GM23248 (cell line): ENCODE measurements at places on chromosomes 11 and 22. TPM values are rescaled to one million over a fixed set of nuclear protein-coding genes. Genes with fewer than 3 reads are reported as not detected.

The ST14 gene
- not detected in 2 replicates for polyA plus RNA-seq

The C11orf91 gene
- polyA plus RNA-seq = not detected in 2 replicates

The CNGA4 gene
- not detected in 2 replicates for polyA plus RNA-seq

The TTLL1 gene
- polyA plus RNA-seq = 18.5 and 18.8 TPM in 2 replicates

The CSNK2A3 gene
- polyA plus RNA-seq = 0.73 TPM in 1 of 2 replicates, not detected in the other

The RHOD gene
- 32.3 and 33.2 TPM in 2 replicates for polyA plus RNA-seq

The LMNTD2 gene
- 0.35 and 0.36 TPM in 2 replicates for polyA plus RNA-seq

The IFTAP gene
- polyA plus RNA-seq = 25.9 and 27.1 TPM in 2 replicates

The OR4A16 gene
- not detected in 2 replicates for polyA plus RNA-seq

The LAYN gene
- polyA plus RNA-seq = 121 and 127 TPM in 2 replicates

DNA sequence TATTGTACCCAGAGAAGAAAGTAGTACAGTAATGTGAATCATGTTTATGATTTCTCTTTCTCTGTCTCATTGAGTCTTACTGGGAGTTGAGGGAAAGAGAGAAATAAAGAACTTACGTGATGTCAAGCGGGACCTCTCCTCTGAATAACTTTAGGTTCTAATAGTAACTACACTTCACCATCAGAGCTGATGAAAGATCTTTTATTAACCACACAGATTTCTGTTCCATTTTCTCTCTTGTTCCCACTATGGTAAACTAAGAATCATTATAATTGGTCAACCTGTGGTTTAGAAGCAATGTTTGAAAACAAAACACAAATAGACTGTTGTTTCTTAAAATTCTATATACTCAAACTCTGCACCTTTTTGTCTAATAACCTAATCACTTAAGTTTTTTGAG lies 142.3 kb downstream of the ELP4 start:
- H3K4me3 ChIP-seq = no peak overlapping the region
- no peaks in the 10 kb centered on the region for H3K36me3 ChIP-seq
- H3K4me1 ChIP-seq = peaks cover 26% of the 10 kb centered on the region
- H3K27me3 ChIP-seq = no peaks in the 10 kb centered on the region
- H3K27ac ChIP-seq = no peak overlapping the region

DNA sequence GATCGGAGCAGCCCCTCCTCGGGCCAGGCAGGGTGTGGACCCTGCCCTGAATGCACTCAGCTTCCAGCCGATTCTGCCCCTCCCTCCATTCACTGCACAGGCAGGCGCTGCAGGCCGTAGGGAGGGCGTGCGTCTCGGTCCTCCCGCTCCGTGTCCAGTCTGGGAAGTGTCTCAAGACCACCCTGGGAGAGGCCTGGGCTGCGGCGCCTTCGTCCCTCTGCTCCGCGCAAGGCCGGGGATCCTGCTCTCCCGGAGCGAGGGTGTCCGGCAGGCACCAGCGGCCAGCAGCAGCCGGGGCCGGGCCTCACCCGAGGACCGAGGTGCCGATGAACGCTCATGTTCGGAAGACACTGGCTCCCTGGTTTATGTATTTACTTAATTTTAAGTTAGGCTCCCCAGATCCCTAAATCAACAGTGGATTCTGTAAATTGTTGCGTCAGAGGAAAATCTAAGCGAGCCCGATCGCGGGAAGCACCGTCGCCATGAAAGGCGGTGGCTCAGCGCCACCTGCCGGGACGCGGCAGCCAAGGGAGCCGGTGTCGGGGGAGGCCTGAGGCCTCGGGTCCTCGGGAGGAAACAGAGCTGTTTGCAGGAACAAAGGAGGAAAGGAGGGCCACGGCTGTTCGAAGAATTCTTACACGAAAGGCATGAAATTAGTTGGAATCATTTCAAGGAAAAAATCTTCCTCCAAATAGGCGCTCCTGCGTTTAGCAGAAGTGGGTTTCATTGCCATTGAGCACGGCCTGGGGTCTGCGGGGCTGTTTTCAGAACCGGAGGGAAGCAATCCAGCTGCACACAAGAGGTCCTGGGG lies 195.3 kb downstream of the BRD1 start:
- no peaks in the 10 kb centered on the region for H3K36me3 ChIP-seq
- H3K4me3 ChIP-seq = peak overlapping the region; percentile 69
- no peaks in the 10 kb centered on the region for H3K4me1 ChIP-seq
- no peak overlapping the region for H3K27ac ChIP-seq
- no peaks in the 10 kb centered on the region for H3K27me3 ChIP-seq

DNA sequence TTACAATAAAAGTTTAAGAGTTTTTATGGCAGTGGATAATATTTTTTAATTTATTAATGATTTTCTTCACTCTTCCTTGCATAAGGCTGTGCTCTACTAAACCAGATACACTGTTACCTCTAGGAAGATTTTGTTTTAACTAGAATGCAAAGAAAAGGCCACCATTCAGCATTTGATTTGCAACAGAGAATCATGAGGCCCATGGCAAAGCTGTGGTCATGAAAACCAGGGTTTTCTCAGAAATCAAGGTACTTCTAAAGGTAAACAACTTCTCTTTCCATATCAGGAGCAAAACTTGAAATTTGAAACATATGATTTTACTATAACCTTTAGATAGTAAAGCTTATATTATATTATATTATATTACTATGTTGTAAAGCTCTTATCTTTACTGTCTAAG lies 94.4 kb downstream of the FAM76B start:
- no peaks in the 10 kb centered on the region for H3K27me3 ChIP-seq
- no peaks in the 10 kb centered on the region for H3K36me3 ChIP-seq
- H3K27ac ChIP-seq = no peak overlapping the region
- peaks cover 37% of the 10 kb centered on the region for H3K4me1 ChIP-seq
- no peak overlapping the region for H3K4me3 ChIP-seq

DNA sequence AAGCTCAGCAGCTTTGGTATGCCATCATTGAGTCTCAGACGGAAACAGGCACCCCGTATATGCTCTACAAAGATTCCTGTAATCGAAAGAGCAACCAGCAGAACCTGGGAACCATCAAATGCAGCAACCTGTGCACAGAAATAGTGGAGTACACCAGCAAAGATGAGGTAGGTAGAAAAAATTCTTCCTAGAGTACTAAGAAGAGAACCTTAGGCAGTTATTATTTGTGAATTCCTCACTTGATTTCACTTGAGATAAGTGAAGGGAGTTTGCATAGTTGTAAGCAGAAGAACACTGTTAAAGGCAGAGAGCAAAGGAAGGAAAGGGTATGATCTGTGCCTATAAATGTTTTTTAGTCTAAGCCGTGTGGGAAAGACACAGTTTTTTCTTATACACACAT lies 28.6 kb downstream of the RRM1 start:
- no peak for DNase-seq
- H3K4me3 ChIP-seq = no peak overlapping the region
- H3K4me1 ChIP-seq = peaks cover 9% of the 10 kb centered on the region
- no peak overlapping the region for H3K27ac ChIP-seq
- no peaks in the 10 kb centered on the region for H3K27me3 ChIP-seq

DNA sequence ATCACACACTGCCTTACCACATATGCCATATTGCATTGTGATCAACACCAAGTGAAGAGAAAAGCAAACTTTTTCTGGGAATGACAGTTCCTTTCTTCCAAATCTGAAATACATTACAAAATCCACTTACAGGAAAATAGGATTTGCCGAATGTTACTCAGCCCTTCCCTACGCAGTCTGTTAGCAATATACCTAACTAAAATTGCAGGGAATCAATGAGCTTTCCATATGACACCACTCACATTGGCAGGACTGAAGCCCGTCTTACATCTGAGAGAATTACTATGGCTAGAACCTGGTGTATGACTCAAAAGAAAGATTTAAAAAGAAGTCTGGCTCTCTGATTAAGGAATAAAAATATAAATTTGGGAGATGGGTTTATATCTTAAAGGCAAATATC lies 136.0 kb downstream of the LRRC4C start:
- no peak overlapping the region for H3K27ac ChIP-seq
- no peak for DNase-seq
- no peaks in the 10 kb centered on the region for H3K4me1 ChIP-seq
- H3K27me3 ChIP-seq = no peaks in the 10 kb centered on the region

DNA sequence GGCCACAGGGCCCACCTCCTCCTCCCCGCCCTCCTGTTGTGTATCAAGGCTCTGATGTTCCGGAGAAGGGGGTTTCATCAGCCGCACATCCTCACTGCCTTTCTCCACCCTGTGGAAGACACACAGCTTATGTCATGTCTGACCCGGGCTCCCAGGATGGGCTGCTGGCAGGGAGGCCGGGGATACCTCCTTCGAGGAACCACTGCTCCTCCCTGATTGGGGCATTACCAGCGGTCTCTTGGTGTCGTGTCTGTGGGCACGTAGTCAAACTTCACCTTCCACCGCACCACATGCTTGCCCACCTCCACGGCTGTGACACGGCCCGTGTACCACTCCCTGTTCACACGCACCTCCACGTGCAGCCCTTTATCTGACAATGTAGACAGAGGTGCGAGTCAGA lies 35.9 kb downstream of the MORC2 start:
- no peak overlapping the region for H3K27ac ChIP-seq
- H3K27me3 ChIP-seq = no peaks in the 10 kb centered on the region
- H3K36me3 ChIP-seq = peaks cover 55% of the 10 kb centered on the region
- H3K4me1 ChIP-seq = no peaks in the 10 kb centered on the region
- no peak overlapping the region for H3K4me3 ChIP-seq
- DNase-seq = no peak
